ENCODE measurements at places on chromosomes 7 and 10.

DNA sequence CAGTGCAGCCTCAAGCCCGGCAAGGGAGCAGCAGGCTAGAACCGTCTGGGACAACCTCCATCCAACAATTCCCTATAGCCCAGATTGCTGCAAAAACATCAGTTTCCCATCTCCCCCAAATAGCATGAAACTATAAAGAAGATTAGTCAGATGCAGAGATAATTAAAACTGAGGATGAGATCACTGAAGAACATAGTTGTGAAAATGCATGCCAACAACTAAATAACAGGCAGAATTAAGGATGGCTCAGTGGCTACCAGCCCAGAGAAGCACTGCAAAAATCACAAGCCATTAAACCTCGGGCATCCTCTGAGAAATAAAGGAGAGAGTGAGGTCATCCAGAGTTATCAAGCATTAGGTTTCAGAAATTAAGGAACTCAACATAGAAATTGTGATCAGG lies 427.1 kb downstream of the TNS3 start:
- no peak for DNase-seq

DNA sequence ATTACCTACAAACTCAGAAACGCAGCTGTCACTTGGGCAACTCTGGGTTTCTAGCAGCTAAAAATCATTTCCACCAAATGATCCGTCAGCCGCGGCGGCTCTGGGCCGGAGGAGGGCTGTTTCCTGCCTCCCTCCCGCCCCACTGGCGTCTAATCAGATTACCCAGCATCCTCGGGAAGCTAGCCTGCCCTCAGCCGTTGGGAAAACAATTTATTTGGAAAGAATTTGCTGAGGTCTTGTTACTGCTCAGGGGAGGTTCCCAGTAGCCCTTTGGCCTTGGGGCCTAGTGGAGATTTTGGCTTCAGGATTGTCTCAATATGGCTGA lies 65.0 kb upstream of the ADGRA1 start:
- DNase-seq = no peak

DNA sequence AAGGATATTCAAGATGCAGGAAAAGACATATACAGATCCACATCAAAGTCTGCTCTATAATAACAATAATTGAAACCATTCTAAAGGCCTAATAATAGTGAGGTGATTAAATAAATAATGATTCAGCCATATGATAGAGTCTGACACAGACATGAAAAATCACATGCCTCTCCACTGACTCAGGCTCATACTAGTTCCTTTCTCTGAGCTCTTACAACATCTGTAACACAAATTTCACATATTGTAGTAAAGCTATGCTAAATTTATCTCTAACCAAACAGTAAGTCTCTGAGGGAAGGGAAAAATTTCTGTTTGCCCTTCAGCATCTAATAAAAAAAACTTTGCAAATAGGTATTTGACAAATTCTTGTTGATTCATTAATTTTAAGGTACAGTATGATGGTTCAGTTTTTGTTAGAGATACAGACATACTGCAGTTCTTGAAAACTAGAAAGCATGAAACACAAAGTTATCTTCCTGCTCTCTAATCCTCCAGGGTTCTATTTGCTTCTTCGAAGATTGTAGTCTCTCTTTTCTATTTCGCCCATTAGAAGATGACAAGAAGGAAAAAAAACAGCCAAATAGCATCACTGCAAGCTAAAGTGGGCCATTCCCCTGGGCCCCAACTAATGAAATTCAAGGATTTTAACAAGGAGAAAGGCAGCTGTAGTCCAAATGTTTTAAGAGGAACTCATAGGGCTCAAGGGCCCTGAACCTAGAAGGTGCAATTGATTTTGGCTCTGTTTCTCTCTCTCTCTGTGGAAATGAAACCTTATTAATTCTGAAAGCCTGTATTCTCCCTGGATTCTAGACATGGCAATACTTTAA lies 53.9 kb downstream of the CUBN start:
- DNase-seq = no peak

- no peak for DNase-seq
These were observed 182.1 kb downstream of the EVX1 start for GRCh38 chr7:27424749-27425148.
